ENCODE measurements at places on chromosomes 7 and 10. TPM values are rescaled to one million over a fixed set of nuclear protein-coding genes. Genes with fewer than 3 reads are reported as not detected.

- DNase-seq: no peak
Observed at GRCh38 chr7:80151274-80151665, 16.6 kb downstream of the GNAI1 start.

DNA sequence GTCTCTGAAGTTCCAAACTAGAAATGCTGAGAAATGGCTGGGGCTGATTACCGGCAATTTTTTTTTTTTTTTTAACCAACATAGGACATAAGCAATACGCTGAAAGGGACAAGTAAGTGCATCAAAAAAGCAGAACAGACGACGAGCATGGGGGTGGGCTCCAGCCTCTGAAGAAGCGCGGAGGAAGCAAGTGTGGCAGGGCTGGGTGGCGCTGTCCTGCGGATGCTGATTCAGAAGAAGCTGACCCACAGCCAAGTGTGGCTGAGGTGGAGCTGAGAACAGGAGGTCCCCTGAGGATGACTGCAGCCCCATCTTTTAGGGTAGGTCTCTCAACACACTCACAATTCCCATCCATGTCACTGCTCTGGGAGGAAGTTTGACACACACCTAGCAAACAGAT is 65.6 kb downstream of the CTBP2 start:
- DNase-seq: no peak

GRCh38 chr10:87896216-87896615 is 32.8 kb downstream of the PTEN start:
- DNase-seq: no peak

DNA sequence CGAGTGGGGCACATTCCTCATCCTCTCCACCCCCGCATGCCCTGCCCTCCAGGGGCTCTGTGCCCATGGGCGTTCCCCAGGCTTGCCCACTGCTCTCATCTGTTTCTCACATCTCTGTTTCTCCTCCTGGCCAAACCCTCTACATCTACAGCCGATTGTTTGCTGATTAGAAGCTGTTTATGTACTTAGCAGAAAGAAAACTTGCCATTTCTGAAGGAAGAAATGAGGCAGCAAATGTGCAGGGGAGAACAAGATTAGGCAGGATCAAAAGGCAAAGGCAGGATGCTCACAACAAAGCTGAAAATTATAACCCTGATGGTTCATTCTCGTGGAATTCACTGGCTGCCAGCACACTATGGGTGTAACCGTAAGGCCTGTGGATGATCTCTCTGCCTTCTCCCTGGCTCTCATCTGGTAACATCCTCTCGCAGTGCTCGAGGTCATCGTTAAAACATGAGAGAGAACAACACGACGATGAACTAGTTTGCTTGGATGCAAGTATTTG is 111.6 kb upstream of the KLF14 start:
- no peak for DNase-seq

DNA sequence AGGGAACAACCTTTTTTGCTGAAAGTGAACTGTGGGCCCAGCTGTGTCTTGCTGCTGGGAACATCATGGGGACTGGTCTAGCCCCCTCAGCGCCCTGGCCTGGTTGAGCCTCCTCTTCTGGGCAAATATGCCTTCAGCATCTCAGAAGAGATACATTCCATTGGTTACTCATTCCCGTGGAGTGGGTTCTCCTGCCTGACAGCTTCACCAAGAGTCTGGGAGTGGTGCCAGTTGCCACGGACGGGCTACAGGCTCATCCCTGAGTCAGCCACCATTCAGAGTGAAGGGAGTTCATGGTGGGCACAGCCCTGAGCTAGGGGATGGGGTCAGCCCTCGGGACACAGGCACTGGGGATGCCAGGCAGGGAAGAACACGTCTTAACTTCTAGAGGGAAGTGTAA is 81.9 kb downstream of the RAMP3 start:
- DNase-seq: no peak

DNA sequence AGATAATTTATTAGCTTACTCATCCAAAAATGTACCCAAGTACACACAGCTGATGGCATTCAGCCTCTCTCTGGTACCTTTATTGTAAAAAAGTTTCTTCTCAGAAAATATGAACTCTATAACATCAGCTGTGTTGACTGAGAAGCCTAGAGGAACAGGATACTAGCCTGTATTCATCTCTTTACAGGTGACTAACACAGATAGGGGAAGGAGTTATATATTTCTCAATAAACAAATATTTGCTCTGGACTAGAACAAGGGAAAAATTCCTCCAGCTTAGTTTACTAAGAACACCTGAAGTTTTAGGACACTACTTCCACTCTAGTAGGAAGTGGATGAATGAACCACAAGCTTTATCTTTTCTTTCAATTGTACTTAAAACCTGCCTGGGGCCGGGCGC is 67.8 kb downstream of the ZNF248 start:
- no peak for DNase-seq

- peak; percentile 28 for DNase-seq
Observed at GRCh38 chr10:59126991-59127390, 49.5 kb upstream of the PHYHIPL start.

- DNase-seq: no peak
Observed at GRCh38 chr7:121288894-121289293, 39.9 kb upstream of the WNT16 start.

DNA sequence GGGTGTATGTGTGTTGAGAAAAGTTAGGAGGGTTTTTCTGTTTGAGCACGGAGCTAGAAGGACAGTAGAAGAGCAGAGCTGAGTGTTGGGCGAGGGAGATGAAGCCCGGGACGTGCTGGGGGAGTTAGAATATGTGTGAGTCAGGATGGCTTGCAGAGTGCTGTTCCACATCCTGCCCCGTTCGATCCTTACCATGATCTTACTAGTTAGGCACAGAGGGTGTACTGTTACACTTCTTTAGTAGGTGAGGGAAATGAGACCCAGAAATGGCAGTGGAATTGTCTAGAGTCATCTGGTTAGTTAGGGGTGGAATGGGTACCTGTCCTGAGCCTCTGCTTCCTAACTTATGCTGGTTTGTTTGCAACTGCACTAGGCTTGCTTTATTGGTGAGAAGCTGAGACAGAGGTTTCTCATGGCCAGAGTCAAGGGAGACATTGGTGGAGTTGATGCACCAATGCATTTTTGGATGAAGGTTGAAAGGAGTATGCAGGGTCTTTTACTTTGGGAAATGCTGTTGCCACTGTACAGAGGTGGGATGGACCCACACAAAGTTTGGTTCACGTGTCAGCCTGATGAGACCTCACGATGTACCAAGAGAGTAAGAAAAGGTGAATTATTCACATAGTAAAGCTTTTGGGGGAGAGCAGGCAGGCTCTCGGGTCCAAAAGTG is 42.4 kb downstream of the CCNY start:
- no peak for DNase-seq

Gene MRPL43
- polyA plus RNA-seq: 111 TPM
